EL (cell line): ENCODE measurements at places on chromosomes 7 and 10.

- no peak for DNase-seq
Measured at GRCh38 chr7:133540096-133540860, 287.4 kb downstream of the EXOC4 start.

DNA sequence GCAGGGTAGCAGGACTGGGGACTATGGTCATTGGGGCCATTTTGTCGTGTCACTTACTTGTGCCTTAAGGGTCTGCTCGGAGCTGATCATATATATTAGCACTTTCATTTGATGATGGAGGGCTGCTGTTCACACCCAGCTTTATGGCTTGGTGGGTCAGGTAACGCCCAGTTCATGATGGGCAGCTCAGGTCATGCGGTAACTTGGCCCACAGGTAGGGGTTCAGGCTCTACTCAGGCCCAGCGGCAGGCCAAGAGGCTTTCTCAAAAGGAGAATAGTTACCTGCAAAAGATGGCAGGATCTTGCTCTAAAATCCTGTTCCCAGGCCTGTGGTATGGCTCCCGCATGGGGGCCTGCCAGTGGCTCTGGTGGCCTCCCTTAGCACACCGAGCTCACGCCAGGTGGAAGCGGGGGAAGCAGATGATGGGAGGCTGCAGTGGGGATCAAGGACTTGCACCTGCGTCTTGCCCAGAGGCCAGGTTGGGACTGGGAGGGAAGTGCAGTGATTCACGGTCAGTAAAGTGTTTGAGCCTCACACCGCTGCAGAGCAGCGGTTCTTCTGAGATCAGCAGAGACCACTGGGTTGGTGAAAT lies 109.5 kb downstream of the ADCY1 start:
- DNase-seq: no peak

DNA sequence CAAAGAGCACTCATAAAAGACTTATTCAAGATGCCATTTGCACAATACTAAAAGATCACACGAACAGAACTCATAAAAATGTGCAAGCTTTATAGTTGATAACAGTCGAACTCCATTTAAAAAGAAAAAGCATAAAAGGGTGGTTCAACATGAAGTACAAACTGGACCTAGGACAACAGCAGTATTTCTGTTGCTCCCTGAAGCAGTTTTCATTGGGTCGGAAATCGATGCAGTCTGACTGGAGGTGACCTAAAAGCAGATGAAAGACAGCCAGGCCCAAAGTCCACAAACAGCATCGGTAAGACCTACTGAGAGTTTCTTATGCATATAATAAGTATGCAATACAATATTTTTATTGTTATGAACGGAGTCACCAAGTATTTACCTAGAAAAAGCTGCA lies 23.9 kb downstream of the FAM171A1 start:
- no peak for DNase-seq

- no peak for DNase-seq
Measured at GRCh38 chr7:33457039-33457438, 327.7 kb downstream of the BBS9 start.

DNA sequence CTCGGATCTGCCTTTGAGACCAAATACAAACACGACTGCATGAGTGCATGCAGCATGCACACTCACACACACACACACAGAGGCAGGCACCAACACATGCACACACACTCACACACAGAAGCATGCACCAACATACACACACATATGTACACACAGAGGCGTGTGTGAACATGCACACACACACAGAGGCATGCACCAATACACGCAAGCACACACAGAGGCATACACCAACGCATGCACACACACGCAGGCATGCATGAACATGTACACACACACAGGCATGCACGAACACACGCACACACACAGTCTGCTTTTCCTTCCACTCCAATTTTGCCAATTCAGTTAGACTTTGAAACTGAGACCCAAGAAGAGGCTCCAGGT lies 67.3 kb upstream of the COL13A1 start:
- no peak for DNase-seq

DNA sequence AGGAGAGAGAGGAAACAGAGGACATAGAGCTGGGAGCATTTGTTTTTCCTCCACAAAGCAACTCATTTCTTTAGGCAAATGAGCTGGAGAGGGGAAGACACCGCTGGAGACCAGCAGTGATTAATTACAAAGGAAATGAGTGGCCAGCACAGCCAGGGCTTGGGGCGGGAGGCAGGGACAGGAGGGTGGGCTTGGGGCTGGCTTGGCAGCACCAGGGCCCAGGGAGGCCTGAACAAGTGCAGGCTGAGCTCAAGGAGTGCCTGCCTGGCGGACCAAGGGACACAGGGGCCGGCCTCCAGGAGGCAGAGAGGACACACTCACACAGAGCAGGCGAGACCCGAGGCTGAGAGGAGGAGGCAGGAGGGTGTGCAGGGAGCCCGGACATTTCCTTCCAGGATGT lies 149.0 kb upstream of the UNC5B start:
- DNase-seq: no peak

GRCh38 chr7:1020849-1021251 lies 23.5 kb upstream of the GPR146 start:
- DNase-seq: no peak

DNA sequence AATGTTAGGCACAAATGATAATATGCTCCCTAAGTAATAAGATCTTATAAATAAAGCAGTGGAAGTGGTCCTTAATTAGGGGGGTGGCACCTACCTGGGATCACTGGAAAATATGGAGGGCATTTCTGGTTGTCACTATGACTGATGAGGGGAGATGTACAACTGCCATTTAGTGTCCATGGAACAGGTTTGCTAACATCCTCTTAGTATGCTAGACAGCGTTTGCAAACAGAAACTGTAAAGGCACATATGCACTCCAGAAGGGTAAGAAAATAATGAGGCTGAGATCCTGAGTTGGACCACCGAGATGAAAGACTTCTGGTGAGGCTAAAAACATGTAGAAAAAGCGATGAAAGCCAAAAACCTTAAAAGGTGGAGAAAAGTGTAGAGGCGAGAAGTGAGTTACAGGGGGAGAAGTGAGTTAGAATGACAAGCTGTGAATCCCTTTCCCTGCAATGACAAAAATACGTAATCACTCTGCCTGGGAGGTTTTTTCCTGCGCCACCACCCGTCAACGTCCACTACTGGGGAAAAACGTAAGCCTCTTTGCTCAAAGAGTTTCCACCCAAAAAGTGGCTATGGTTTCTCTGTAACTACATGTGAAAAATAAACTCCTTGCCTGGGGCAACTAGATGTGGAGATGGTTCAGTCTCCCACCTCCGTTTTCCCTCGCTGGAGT lies 767 bp downstream of the KRIT1 start:
- DNase-seq: peak; percentile 38

GRCh38 chr10:71220689-71221540 lies 8.5 kb downstream of the UNC5B start:
- no peak for DNase-seq

DNA sequence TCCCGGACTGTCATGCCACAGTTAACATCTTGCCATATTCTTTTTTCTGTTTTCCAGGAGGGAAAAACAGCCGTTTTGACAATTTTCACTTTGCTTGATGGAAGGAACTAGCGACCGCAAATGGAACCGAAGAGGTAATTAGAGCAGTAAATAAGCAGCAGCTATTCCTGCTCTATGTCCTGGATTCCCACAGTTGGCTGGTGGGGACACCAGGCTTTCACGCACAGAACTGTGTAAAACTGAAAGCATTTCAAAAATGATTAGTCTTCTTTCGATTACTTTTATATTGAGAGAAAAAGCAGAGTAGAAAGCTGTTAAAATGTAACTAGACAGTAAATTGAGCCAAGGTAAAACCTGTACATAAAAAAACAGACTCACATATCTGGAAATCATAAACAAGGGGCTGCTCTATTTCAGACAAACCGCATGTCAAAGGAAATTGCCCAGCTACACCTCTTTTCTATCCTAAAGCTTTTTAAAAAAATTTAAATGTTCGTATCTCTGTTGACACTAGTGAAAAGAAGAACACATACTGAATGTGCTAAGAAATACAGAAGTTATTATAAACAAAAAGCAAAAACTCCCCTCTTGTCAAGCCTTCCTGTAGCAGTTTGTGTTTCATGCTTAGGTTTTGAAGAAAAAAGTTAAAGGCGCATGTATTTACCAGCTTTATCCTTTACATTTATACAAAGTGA lies 93.4 kb downstream of the RNF216 start:
- DNase-seq: no peak

GRCh38 chr7:13508586-13508985 lies 480.9 kb downstream of the ETV1 start:
- DNase-seq: no peak

DNA sequence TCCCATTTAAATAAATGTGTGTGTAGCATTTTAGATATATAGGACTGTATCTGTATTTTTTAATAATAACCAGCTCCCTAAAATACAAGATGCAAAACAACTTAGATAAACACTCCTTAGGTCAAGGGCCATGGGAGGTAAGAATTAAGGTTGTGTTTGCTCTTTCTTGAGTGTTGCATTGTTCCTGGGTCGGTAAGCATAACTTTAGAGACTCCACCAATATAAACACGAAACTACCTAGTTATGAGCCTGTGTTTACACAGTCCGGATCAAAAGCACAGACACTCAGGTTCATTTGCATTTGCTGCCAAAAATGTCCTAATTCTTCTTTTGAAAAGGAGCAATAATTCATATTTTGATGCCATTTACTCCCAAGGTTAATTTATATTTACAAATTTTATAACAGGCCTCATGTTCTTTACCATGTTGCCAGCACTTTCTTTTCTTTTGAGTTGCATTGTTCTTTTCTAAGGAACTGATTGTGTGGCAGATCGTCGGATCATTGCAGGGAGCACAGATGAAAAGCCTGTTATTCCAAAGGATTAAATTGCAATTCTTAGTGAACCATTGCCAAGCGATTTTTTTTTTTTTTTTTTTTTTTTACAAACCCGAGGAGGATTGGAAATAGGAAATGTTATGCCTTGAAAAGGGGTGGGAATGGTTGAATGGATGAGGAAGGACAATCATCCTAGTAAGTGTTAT lies 45.8 kb upstream of the GLCCI1 start:
- no peak for DNase-seq

GRCh38 chr7:42471573-42472174 lies 234.7 kb upstream of the GLI3 start:
- DNase-seq: no peak

DNA sequence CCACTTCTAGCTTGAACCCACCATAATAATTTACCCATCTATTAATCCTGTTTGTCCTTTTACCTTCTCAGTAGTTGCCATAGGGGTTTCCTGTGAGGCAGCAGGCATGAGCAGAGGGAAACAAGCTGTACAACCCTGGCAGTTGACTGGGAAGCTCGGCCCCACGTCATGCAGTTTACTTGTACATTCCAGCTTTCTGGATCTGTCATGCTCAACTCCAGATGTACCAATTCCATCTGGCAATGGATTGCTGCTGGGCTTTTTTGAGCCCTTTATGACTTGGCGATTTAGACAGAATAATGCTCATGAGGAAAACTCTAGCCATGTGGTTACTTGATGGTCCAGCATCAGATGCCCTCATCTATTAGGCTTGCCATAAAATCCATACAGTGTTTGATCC lies 112.5 kb downstream of the GNAI1 start:
- DNase-seq: peak; percentile 14

GRCh38 chr7:12174931-12175330 lies 36.2 kb upstream of the TMEM106B start:
- no peak for DNase-seq

DNA sequence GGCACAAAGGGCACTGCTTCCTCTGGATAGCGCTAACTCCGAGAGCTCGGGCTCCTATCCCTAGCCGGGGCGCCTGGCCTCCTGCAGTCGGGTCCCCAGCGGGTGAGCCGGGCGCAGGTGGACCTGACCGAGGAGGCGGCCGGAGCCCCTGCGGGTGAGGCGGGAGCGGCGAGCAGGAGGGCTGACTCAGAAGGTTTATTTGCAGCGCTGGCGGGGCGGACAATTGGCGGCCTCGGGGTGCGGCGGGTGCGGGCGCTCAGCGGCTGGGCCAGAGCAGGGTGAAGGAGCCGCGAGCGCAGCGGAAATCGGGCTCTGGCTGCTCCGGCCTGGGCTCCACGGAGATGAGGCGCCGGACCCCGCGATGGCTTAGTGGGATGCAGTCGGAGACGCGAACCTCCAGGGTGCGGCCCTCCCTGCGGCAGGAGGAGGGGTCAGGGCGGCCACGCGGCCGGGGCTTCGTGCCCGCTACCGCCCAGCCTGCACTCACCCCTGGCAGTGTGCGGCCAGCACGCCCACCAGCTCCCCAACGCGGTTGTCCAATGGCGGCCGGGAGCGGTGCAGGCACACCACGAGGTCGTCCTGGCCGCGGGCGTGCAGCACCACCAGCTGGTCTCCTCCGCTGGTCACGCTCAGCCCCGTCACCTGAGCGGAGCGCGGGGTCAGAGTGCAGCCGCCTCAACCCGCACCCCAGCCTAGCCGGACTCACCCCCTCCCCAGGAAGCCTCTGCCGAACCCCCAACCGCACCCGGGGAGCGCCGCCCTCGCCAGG lies 16.1 kb downstream of the MYO1G start:
- peak; percentile 26 for DNase-seq

GRCh38 chr10:124708922-124709520 lies 35.2 kb downstream of the FAM53B start:
- DNase-seq: no peak

- DNase-seq: no peak
Measured at GRCh38 chr10:59536167-59537014, 173.3 kb downstream of the SLC16A9 start.

GRCh38 chr7:77182261-77182660 lies 17.4 kb downstream of the FGL2 start:
- DNase-seq: no peak

GRCh38 chr7:133077394-133077793 lies 4.5 kb downstream of the CHCHD3 start:
- DNase-seq: no peak

DNA sequence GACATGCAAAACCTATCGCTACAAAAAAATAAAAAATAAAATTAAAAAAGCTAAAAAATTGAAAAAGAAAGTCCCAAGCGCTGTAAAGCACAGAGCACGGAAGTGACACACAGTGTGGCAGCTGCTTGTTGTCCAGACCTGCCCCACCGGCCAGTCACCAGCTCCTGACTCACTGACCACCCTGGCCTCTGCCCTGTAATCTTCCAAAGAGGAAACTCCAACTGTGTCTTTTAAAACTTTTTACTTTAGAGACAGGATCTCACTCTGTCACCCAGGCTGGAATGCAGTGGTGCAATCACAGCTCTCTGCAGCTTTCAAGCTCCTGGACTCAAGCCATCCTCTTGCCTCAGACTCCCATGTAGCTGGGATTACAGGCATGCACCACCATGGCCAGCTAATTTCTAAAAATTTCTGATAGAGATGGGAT lies 23.6 kb downstream of the GNA12 start:
- DNase-seq: peak; percentile 98

- no peak for DNase-seq
Measured at GRCh38 chr7:106392144-106392543, 107.4 kb upstream of the NAMPT start.

GRCh38 chr10:70432101-70432500 lies 9.4 kb downstream of the NODAL start:
- DNase-seq: no peak

GRCh38 chr7:15620491-15621185 lies 58.8 kb upstream of the AGMO start:
- peak; percentile 9 for DNase-seq
